ENCODE measurements at places on chromosomes 16 and 17. TPM values are rescaled to one million over a fixed set of nuclear protein-coding genes. Genes with fewer than 3 reads are reported as not detected.
A peak's percentile ranks its signal among the peaks of the same experiment; 100 is the strongest.

- no peak for ATAC-seq
Measured at GRCh38 chr16:8937803-8938202, 25.9 kb downstream of the USP7 start.

Gene TGFB1I1
- total RNA-seq, result 214 TPM

DNA sequence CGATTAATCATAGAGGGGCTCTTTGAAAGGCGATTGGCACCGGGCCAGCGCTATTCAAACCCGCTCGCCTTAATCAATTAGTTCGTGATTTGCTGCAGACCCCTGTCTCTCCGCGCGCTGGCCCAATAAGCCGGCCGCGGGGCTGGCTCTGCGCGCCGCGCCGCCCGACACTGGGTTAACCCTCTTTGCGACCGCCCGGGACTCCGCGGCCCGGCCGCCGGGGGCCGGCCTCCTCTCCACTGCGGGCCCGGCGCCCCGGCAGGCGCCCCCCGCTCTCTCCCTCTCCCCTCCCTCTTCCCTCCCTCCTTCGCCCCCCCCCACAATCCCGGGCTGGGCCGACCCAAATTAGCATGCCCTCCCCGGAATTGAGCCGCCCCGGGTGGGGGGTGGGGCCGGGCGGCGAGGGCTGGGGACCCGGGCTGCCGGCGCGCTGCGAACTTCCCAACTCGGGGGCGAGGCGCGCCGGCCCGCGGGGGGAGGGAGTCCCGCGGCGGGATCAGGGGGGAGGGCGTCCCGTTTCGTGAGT, 428 bp upstream of the SALL1 start:
- ATAC-seq, result no peak

DNA sequence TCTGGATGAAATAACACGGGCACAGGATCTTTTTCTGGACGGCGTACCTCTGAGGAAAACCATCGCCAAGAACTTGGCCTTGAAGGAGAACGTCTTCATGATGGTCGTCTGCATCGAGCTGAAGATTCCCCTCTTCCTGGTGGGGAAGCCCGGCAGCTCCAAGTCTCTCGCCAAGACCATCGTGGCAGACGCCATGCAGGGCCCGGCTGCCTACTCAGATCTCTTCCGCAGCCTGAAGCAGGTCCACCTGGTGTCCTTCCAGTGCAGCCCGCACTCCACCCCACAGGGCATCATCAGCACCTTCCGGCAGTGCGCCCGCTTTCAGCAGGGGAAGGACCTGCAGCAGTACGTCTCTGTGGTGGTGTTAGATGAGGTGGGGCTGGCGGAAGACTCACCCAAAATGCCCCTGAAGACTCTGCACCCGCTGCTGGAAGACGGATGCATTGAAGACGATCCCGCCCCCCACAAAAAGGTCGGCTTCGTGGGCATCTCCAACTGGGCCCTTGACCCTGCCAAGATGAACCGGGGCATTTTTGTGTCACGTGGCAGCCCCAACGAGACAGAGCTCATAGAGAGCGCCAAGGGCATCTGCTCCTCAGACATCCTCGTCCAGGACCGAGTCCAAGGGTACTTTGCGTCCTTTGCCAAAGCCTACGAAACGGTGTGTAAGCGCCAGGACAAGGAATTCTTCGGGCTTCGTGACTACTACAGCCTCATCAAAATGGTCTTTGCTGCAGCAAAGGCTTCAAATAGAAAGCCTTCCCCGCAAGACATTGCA, 68.3 kb upstream of the ENDOV start:
- no peak for ATAC-seq

Gene ABCA10
- total RNA-seq, result 7.1 TPM

DNA sequence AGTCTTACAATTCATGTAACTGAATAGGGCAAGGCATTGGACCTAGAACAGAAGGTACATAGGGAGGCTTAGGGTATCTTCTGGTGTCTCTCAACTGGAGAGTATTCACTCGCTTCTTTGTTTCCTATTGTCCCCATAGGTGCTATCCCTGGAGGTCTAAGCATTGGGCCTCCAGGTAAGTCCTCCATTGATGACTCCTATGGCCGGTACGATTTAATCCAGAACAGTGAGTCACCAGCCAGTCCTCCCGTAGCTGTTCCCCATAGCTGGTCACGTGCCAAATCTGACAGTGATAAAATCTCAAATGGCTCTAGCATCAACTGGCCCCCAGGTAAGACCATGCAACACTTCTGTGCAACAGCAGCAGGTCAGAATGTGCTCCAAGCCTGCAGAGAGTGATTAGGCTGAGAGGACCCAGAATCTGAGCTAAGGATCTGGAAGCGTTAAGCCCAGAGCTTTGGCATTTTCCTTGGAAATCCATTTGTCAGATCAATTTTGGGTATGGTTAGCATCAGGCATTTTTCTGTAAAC, 35.7 kb downstream of the TMC6 start:
- no peak for ATAC-seq

DNA sequence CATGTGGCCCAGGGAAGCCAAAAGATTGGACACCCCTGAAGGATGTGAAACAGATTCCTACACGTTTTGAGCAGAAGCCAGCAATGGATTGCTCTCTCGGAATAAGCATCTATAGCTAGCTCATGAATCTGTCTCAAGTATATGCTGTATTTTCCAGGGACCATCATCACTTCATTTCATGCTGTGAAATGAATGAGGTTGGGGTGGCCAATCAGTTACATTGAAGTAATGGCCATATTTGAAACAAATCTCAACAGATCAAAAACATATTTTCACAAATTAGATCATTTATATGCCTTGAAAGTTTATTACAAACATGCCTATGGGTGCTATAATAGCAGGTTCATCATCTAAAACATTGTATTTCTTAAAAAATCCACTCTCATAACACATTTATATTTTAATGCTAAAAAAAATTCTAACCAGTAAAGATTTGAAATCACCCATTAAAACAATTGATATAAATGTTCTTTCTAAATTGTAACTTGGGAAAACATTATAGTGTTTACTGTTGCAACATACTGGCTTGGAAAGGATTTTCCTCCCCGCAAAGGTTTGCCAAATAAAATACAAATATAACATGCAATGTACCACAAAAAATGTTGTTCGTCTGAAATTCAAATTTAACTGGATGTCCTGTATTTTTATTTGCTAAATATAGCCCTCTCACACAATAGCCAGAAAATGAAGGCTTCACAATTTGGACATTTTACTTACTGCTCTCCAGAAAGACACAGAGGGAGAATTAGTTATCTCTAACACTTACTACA, 743.6 kb downstream of the KCNJ2 start:
- no peak for ATAC-seq

DNA sequence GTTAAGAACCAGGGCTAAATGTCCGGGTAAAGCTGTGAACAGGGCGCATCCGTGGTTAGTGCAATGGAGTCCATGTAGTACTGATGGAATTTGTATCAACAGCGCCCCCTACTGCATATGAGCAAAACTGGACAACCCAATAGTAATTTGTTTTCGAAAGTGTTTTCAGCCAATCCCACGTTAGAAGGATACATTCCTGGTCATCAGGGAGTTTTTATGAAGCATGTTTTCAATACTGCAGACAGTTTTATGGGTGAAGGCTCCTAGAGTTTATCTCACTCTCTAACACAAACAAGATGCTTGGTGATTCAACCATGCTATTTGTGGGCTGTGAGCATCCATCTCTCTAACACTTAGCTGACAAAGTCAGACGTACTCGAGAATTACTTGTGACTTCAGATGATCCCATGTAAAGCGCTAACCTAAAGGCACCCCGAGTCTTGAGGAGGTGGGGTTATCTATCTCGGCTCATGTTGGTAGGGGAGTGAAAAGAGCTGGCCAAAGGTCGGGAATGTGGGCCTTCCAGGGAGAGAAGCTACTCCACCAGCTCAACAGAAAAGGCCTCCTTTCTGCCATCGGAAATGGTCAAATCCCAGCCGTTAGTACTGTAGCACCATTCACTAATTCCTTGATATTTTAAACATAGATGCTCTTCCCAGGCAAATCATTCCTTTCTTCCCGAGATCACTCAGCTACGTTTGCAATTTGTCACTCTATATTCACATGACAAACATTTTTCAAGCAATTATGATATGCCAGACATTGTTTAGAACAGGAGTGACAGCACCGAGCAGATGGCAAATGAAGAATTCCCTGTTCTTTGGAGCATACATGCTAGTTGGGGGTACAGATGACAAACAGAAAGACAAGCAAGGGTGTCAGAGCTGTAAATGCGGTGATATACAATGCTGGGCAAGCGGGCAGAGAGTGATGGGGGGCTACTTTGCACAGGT, 46.9 kb upstream of the HNF1B start:
- ATAC-seq, result no peak

DNA sequence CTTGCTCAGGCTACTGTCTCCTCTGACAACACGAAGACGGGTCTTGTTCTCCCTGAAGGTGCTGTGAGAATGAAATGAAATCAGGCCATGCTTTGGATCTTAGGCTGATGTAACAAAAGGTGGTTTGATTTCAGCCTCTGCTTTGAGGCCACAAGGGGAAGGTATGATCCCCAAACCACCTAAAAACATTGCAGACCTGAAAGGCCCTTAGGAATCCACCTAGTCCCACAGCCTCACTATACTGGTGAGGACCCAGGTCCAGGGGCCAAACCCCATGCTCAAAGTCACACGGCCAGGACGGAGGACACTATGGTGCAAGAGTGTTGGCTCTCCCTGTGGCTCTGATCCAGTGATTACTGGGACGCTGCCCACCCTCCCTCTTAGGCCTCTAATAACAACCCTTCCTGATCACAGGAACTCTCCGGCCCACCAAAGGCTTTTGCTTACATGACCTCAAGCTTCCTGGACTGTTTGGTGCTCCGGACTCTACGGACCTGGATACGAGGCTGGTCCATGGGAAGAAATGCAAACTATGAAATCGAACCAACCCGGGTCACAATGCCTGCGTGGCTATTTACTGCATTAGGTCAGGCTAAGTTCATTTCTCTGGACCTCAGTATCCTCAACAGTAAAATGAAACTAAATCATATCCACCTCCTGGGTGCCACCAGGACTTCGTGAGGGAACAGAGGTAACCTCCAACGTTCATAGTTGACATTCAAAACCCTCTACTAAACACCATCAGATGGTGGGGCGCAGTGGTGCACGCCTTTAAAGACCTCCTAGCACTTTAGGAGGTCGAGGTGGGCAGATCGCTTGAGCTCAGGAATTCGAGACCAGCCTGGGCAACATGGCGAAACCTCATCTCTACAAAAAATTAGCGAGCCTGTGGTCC, 1.5 kb downstream of the TRIM25 start:
- peak; percentile 19 for ATAC-seq

DNA sequence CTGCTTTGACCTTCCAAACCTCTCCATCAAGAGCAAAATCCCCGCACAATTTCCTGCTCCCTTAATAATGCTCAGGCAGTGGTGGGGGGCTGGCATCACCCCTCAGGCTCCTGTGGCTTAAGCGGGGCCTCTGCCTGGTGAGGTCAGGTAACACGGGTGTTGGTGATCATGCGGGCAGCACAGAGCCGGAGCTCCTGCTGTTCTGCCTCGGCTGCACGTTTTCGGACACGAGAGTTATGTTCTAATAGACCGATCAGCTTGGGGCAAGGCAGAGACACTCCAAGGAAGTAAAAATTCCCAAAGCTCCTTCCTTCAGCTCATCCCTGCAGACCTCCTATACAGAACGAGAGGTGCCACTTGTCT, 6.0 kb downstream of the NARF start:
- no peak for ATAC-seq

Gene RNF222
- 0.15 TPM for total RNA-seq

DNA sequence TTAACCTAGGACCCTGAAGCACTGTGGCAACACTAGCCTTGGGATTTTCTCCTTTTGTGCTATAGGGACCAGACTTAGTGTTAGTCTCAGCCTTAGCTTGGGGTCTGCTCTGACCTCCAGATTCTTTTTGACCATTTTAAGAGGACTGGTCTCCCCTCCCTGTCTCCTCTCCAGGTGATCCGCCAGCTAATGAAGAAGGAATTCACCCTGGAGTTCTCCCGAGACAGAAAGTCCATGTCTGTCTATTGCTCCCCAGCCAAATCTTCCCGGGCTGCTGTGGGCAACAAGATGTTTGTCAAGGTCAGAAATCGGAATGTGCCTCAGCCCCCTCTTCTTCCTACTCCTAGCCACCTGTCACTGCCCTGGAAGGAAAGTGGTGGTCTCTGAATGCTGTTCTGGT, 19.5 kb downstream of the ATP2A1 start:
- no peak for ATAC-seq

DNA sequence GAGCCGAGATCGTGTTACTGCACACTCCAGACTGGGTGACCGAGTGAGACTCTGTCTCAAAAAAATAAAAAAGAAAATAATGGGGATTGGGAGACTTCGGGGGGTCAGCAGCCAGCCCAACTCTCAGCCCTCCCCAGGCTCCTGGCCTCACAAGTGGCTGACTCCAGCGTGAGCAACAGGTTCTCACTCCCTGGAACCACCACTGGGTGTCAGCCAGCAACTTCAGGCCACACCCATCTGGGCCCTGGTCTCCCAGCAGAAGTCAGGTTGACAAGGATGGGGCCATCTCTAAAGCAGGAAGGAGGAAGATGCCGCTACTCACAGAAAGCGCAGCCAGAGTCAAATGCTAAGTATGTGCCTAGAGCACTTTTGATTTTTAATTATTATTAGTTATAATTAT, 139.4 kb downstream of the C16orf78 start:
- ATAC-seq, result peak; percentile 22

- no peak for ATAC-seq
Measured at GRCh38 chr17:44846206-44846605, 1.5 kb upstream of the HIGD1B start.

GRCh38 chr16:57892447-57893096, 78.4 kb downstream of the CNGB1 start:
- no peak for ATAC-seq

DNA sequence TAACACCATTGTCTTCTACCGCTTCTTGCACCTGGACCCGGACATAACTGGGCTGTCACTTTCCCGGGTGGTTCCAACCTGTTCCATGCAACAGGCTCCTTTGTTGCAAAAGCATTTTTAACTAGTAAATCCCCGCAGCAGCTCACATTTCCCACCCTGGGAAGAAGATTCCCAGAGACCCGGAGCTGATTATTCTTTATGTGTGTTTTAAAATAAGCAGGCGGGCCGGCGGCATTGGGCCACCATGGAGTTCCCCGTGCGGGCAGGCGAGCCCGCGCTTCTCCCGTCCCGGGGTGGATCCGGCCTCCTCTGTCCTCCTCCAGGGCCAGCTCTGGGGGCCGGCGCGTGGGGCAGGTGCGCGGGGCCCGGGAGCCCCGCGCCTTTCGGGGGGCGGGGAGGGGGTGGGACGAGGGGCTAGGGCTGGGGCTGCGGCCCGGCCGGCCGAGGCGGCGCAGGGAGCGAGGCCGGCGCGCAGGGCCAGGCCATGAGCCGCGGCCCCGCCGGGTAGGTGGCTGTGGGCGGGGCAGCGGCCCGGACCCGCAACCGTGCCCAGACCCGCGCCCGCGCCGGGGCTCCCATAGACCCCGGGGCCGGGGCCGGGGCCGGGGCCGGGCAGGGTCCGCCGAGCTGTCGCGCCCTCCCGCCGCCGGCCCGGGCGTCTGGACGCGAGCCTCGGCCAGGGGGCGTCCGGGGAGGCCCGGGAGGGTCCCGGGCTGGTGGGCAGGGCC, 1.7 kb downstream of the CRAMP1 start:
- ATAC-seq, result no peak

Gene MATCAP1
- 29.0 TPM for total RNA-seq

DNA sequence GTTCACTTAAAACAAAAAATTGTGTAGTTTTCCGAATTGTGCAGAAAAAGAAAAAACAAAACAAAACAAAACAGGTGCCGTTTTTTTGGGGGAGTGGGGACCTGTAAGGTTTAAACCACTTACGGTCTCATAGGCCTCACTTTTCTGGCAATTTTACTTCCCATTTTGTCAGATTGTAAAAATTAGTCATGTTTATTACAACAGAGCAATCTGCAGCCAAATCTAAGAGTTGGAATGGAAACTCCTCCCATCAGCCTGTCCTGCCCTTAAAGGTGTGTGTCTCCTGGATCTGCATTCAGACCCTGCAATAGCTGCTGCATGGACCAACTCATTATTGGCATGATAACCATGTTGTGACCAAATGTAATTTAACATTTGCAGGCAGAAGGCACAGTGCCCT, 8.2 kb upstream of the SALL1 start:
- no peak for ATAC-seq

Measured in gastroesophageal sphincter (tissue), 4 donors.